Activated CD4-positive, alpha-beta T cell treated with anti-CD3 and anti-CD28 coated beads for 1 hour (primary cell): ENCODE measurements at places on chromosomes 5 and 9.

DNA sequence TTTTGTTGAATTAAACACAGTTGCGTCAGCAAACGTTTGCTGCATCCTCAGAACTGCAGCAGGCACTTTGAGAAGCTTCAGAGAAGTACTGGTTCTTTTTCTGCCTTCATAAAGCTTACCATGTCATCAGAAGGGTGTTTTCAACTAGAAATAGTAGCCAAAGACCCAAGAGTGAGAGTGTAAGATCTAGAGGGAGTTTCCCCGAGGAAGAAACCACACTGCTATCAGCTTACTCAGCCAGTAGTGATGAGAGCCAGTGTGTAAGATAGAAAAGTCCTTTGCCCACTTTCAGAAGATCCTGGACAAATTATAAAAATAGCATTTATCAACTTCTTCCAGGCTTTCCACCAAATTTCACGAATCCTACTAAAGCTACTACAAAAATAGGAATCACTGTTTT lies 154.5 kb downstream of the PAPPA start:
- DNase-seq, result no peak

DNA sequence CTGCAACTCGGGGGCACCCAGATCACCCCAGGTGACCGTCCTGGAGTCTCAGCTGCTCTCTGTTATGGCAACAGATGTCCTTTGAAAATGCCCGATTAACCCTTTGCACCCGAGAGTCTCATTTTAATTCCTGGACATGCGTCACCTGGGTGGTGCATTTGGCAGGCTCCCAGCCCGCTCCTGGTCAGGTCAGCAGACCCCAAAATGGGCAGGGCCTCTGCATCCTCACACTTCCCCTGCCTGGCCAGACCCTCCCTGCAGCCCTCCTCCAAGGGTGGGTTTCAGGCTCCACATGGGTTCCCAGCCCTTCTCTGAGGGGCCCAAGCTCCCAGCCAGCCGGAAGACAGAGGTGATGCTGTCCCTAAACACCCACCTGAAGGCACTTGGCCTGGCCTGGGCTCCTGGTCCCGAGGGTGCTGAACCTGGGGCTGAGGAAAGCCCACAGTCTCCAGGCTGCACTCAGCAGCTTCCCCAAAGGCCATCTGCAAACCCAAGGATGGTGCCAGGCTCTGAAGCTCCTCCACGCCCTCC lies 69.4 kb downstream of the PSMB7 start:
- no peak for DNase-seq

- DNase-seq, result no peak
Measured at GRCh38 chr5:178572617-178573016, 17.6 kb downstream of the COL23A1 start.

DNA sequence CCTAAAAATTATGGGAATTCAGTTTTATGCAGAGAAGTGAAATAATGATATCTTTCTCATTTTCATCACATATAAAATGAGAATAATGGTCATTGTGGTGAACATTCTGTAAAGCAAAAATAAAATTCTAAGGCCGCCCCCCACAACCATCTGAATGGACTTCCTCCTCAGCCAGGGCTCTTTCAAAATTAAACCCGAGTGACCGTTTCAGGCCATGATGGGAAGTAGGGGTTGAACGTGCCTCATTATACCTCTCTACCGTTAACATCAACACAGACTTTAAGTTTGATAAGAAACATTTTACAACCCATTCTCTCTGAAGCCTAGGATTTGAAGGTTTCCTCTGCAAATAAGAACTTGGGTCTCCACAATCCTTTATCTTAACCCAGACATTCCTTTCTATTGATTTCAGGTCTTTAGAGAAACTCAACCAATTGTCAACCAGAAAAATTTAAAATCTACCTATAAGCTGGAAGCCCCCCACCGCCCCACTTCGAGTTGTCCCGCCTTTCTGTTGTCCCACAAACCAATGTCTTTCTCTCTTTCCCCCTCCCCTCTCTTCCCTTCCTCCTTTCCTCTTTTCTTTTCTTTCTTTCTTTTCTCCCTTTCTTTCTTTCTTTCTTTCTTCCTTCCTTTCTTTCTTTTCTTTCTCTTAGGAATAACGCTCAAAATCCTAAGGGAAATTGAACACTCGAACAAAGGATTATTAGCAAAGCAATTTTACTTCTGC lies 1.7 kb upstream of the TMCO6 start:
- no peak for DNase-seq

DNA sequence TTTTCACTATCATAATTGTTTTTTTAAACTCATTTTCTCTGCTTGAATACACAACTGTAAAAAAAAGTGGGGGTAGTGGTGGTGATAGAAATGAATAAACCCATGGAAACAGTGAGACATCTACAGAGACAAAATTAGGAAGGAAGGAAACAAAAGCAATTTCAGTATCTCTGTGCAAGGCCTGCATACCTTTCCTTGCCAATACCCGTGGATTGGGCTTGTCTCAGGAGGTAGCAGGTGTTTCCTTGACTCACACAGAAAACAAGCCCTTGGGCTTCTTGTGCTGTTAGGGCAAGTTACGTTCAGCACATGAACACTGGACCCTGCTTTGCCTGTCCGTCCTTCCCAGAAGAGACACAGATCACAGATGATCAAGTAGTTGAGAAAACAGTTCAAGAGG lies 372.2 kb downstream of the ZSWIM6 start:
- DNase-seq, result no peak
